ENCODE measurements at places on chromosomes 16 and 17. TPM values are rescaled to one million over a fixed set of nuclear protein-coding genes. Genes with fewer than 3 reads are reported as not detected.

KRT9 gene
- total RNA-seq: not detected

CD300E gene
- 6.5 TPM for total RNA-seq

TMEM132E gene
- total RNA-seq: 0.23 TPM

GP2 gene
- not detected for total RNA-seq

- H3K27ac ChIP-seq: no peak overlapping the region
- H3K27me3 ChIP-seq: no peaks in the 10 kb centered on the region
- H3K4me1 ChIP-seq: no peaks in the 10 kb centered on the region
Observed at GRCh38 chr16:63283721-63284120, 1247.5 kb upstream of the CDH8 start.

KATNB1 gene
- 16.6 TPM for total RNA-seq

GRCh38 chr16:72991211-72991610 is 56.7 kb downstream of the ZFHX3 start:
- H3K27me3 ChIP-seq: no peaks in the 10 kb centered on the region
- H3K36me3 ChIP-seq: no peaks in the 10 kb centered on the region
- H3K27ac ChIP-seq: peak overlapping the region; percentile 19
- H3K4me1 ChIP-seq: peaks cover 59% of the 10 kb centered on the region
- no peak for DNase-seq

NAA38 gene
- total RNA-seq: 58.7 TPM

DNA sequence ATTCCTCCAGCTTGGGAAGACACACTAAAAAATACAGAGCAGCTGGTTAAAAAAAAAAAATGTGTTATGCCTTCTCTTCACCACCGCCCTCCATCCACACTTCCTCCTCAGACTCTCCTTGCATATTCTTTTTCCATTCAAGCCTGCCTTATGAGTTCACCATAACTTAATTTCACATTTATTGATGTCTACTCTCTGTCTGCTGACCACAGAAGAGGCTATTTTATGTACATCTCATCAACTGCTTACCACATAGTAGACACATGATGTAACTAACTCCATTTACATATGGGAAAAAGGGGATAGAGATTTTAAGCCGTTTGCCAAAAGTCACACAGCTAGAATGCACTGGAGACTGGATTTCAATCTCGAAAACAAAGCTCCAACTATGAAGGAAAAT is 409.8 kb downstream of the CDH11 start:
- no peak overlapping the region for H3K27ac ChIP-seq
- no peaks in the 10 kb centered on the region for H3K36me3 ChIP-seq
- DNase-seq: no peak
- H3K27me3 ChIP-seq: no peaks in the 10 kb centered on the region
- no peaks in the 10 kb centered on the region for H3K4me1 ChIP-seq

PIRT gene
- total RNA-seq: not detected

TNRC6C gene
- total RNA-seq: 21.7 TPM

- DNase-seq: no peak
- H3K36me3 ChIP-seq: no peaks in the 10 kb centered on the region
- H3K4me3 ChIP-seq: no peak overlapping the region
- H3K27ac ChIP-seq: no peak overlapping the region
Observed at GRCh38 chr17:38861399-38861843, 7.9 kb upstream of the RPL23 start.

DNA sequence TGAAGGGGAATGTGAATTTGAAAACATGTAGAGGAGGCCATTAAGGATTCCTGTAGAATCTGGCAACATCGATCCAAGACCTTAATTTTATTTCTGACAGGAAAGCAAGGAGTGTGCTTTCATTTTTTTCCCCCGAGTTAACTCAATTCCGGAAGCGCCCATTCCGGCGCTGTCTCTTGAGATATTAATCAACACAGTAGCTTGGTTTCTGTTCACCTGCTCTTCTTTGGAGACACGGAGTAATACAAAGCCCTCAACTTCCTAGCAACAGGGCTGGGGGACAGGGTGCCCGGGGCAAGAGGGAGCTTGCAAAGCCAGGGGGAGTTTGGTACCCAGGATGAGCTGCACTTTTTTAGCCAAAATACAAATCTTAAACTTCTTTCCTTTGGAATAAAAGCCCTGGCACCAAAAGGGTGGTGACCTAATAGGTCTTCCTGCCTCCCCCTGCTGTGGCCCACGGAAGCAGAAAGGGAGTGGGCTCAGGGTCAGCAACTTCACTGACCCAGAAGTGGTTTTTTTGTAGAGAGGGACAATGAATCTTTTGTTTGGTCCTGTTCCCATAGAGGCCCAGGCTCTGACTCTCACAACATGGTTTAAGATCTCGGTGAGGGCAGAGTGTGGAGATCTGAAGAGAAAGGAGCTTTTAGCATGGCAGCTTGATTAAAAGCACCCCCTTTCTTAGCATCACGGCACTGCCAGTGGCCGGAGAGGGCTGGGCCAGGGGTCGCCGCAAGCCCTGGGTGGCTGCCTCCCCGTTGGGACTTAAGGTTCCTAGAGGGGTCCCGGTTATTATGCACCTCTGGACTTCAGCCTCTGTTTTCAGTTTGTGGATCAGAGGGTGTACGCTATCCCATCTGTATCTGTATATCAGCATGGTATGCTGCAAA is 207.3 kb downstream of the CCDC182 start:
- no peaks in the 10 kb centered on the region for H3K36me3 ChIP-seq
- H3K4me3 ChIP-seq: no peak overlapping the region
- H3K27me3 ChIP-seq: no peaks in the 10 kb centered on the region
- H3K4me1 ChIP-seq: no peaks in the 10 kb centered on the region
- H3K27ac ChIP-seq: no peak overlapping the region

DNA sequence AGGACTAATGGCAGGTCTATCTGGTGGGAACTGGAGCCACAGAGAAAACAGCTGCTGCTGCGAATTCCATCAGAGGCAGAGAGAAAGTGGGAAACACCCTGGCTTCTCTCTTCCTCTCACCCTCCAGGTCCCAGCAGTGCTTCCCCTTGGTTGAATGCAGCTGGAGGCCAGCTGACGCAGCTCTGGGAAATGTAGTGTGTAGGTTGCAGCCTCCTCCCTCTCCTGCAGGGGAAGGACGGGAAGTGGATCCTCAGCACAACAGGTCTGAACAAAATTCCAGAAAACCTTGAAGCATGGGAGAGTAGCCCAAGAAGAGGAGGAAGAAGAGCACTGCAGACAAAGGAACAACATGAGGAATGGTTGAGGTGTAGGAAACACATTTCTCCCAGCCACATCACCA is 67.8 kb upstream of the MMP2 start:
- no peak for DNase-seq
- no peak overlapping the region for H3K4me3 ChIP-seq

TPSG1 gene
- 2.3 TPM for total RNA-seq

DNA sequence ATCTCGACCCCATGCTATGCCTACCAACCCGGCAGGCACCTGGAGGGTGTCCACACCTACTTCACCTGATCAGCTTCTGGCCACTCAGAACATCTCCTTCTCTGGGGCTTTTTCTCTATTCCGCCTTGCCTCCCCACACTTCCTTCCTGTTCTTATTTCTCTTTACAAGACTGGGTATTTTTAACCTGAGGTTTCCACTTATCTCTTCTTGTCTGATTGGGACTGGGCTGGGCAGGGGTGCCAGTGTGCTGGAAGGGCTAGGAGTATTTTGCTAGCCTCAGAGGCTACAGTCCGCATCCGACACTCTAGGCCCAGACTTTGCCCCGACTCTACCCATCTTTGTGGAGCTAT is 26.2 kb upstream of the ZNF652 start:
- H3K36me3 ChIP-seq: no peaks in the 10 kb centered on the region
- H3K27ac ChIP-seq: peak overlapping the region; percentile 1
- no peak for DNase-seq
- no peaks in the 10 kb centered on the region for H3K27me3 ChIP-seq

DNA sequence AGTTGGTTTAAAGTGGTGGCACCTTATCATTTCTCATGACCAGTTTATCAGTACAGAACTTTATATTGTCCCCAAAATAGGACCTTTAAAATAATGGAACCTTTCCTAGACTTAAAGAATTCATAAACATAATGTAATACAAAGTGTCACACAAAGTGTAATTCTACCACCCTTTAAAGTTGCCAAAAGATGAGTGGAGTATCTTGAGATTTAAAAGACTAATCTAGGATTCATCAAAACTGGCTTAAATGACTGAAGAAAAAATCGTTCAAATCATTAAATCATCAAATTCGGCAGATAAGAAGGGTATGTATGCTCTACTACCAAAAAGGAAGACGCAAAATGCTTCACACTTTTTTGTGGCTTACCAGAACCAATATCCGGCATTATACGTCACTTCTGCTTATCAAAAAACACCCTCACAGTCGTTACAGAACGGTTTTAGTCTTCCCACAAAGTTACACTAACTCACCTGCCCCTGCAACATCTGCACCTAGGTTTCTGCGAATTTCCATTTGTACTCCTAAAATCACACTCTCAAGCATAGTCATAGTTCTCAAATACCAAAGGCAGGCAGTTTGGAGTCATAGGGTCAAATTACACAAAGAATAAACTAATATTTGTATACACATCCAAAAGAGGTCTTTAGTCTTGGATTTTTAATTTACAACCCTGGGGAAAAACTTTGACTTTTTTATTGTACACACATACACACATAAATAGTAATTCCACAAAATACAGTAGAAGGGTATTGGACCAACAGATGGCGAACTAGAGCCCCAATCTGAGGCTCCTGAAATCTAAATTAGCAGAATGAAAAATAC is 1.4 kb upstream of the KANSL1 start:
- no peaks in the 10 kb centered on the region for H3K27me3 ChIP-seq
- peak overlapping the region; percentile 98 for H3K27ac ChIP-seq
- H3K36me3 ChIP-seq: no peaks in the 10 kb centered on the region

GRCh38 chr16:86293906-86294305 is 216.4 kb upstream of the FOXF1 start:
- peaks cover 27% of the 10 kb centered on the region for H3K27me3 ChIP-seq
- H3K4me1 ChIP-seq: no peaks in the 10 kb centered on the region
- no peaks in the 10 kb centered on the region for H3K36me3 ChIP-seq
- no peak for DNase-seq

- no peaks in the 10 kb centered on the region for H3K27me3 ChIP-seq
- peak overlapping the region; percentile 59 for H3K27ac ChIP-seq
- no peaks in the 10 kb centered on the region for H3K36me3 ChIP-seq
Observed at GRCh38 chr16:81514041-81514559, 69.5 kb downstream of the CMIP start.

CASKIN1 gene
- 0.06 TPM for total RNA-seq

ZG16 gene
- total RNA-seq: not detected

ZNF652 gene
- total RNA-seq: 49.8 TPM

DNA sequence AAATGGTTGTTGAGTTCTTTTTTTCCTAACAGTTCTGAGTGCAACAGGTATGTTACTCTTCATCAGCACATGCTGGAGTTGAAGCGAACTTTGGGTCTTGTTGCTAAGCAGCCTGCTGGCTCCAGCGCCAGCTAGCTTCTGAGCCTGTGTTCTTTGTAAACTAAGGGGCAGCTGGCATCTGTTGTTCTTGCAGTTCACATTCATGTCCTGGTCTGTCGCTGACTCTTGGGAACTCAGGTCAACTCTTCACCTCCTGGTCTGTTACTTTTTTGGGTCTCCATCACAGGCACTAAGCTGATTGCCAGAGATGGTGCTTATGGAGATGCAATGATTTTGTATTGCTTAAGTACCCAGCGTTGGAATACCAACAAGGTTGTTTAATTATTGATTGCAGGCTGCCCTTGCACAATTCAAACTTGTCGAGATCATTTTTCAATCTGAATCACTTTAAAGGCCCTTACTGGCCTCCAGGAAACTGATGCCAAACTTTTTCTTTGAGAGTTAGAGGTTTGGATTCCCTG is 40.9 kb downstream of the USP10 start:
- H3K4me3 ChIP-seq: no peak overlapping the region
- no peak for DNase-seq
- H3K27me3 ChIP-seq: no peaks in the 10 kb centered on the region
- H3K4me1 ChIP-seq: peaks cover 35% of the 10 kb centered on the region

MYH8 gene
- total RNA-seq: not detected

- no peaks in the 10 kb centered on the region for H3K27me3 ChIP-seq
- H3K27ac ChIP-seq: no peak overlapping the region
- H3K36me3 ChIP-seq: peaks cover 29% of the 10 kb centered on the region
Observed at GRCh38 chr16:65745-66144, 6.7 kb downstream of the RHBDF1 start.

GRCh38 chr17:68491381-68492231 is 20.6 kb upstream of the PRKAR1A start:
- H3K27ac ChIP-seq: peak overlapping the region; percentile 69
- peak overlapping the region; percentile 6 for H3K4me3 ChIP-seq
- no peaks in the 10 kb centered on the region for H3K27me3 ChIP-seq
- H3K4me1 ChIP-seq: peaks cover 23% of the 10 kb centered on the region
- peak; percentile 63 for DNase-seq
- H3K36me3 ChIP-seq: no peaks in the 10 kb centered on the region

All from upper lobe of right lung (tissue), 1 donor.